B cell (primary cell): ENCODE measurements at places on chromosomes 4 and X. TPM values are rescaled to one million over a fixed set of nuclear protein-coding genes. Genes with fewer than 3 reads are reported as not detected.

CCDC120 gene
- 12.5 and 16.2 TPM in 2 replicates for total RNA-seq

DBET gene
- not detected in 2 replicates for total RNA-seq

SAGE1 gene
- total RNA-seq, result not detected in 2 replicates

FAM9B gene
- not detected in 2 replicates for total RNA-seq

BANK1 gene
- total RNA-seq, result 354 and 368 TPM in 2 replicates

ZIC3 gene
- not detected in 2 replicates for total RNA-seq

BEX5 gene
- 0.91 and 2.7 TPM in 2 replicates for total RNA-seq

TRIM75 gene
- not detected in 2 replicates for total RNA-seq

PYURF gene
- total RNA-seq, result 38.1 and 40.5 TPM in 2 replicates

OPN1LW gene
- not detected in 2 replicates for total RNA-seq

ELMOD2 gene
- total RNA-seq, result 23.4 and 25.3 TPM in 2 replicates

SLC6A8 gene
- 1.8 and 2.9 TPM in 2 replicates for total RNA-seq

FGG gene
- total RNA-seq, result not detected in 2 replicates

MAGEA2B gene
- not detected in 2 replicates for total RNA-seq

BEX2 gene
- 15.9 and 17.9 TPM in 2 replicates for total RNA-seq

SLC4A4 gene
- not detected in 2 replicates for total RNA-seq

IQCM gene
- not detected in 2 replicates for total RNA-seq

VEGFC gene
- total RNA-seq, result not detected in 2 replicates

ATOH1 gene
- total RNA-seq, result not detected in 2 replicates

NAP1L2 gene
- 1.7 and 2.0 TPM in 2 replicates for total RNA-seq

TMPRSS11E gene
- not detected in 2 replicates for total RNA-seq

S100P gene
- not detected in 2 replicates for total RNA-seq

SNX25 gene
- 77.6 and 83.8 TPM in 2 replicates for total RNA-seq

BBS12 gene
- 2.9 and 3.4 TPM in 2 replicates for total RNA-seq

SORBS2 gene
- total RNA-seq, result 0.25 and 0.46 TPM in 2 replicates

AMTN gene
- not detected in 2 replicates for total RNA-seq

SLC26A1 gene
- 0.92 and 1.1 TPM in 2 replicates for total RNA-seq

MTMR8 gene
- total RNA-seq, result 11.6 and 11.8 TPM in 2 replicates

CNKSR2 gene
- 18.8 and 22.5 TPM in 2 replicates for total RNA-seq

MAGEA9B gene
- total RNA-seq, result not detected in 2 replicates

PCSK1N gene
- not detected in 2 replicates for total RNA-seq

SPCS3 gene
- total RNA-seq, result 92.4 and 102 TPM in 2 replicates

XAGE2 gene
- total RNA-seq, result not detected in 2 replicates

RTL5 gene
- 21.0 and 22.4 TPM in 2 replicates for total RNA-seq

RASSF6 gene
- 13.1 and 14.6 TPM in 2 replicates for total RNA-seq

SHROOM4 gene
- not detected in 2 replicates for total RNA-seq

EVC2 gene
- 1.1 TPM in 2 replicates for total RNA-seq

REELD1 gene
- 2.6 and 6.0 TPM in 2 replicates for total RNA-seq

FAM47E gene
- total RNA-seq, result 1.3 and 1.7 TPM in 2 replicates

P2RY4 gene
- total RNA-seq, result 0.76 and 0.80 TPM in 2 replicates
